Left cardiac atrium (tissue), 4 donors: ENCODE measurements at places on chromosomes 5 and 9.

DNA sequence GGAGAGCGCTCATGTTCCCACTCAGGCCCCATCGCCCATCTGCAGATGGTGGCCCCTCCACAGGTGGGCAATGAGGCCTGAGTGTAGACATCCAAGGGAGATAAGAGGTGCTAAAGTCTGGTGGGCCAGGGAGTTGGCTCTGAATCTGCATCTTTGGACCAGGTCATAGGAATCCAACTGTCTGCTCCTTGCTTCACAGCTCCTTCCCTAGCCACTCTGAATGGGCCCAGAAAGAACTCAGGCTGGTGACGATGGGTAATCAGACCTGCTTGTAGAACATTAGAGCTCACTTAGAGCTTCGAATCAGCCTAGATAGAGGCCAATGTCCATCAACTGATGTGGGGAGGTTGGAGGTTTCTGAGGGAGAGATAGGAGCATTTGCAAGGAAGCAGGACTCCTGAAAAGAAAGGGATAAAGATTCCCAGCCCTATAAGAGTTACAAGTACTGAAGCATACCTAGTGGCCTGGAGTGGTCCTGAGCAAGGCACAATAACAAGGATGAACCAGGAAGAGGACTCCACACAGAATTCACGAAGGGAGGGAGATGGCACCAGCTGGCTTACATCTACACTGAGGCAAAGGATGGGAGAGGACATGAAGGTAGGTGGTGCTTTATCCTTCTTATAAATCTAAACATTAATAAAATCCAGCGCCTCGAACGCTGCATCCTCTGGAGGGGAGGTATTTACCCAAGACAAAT lies 132.8 kb upstream of the ALDH1B1 start:
- no peak for DNase-seq

GRCh38 chr5:88888848-88889188 lies 5.8 kb upstream of the MEF2C start:
- no peak for DNase-seq

DNA sequence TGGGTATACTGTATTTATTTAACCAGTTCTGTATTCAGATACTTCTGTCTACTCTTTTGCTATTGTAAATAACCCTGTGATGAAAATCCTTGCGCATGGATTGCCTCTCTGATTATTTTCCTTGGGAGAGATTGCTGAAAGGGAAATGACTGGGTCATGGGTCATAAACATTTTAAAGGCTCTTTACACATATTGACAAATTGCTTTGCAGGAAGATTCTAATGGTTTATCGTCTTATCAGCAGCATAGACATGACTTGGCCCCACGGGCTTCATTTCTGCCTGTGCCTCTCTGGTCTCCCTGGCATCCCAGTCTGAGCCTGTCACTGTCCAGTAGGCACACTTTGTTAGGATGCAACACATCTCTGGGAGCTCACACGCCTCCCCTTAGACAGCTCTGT lies 52.3 kb downstream of the RGS3 start:
- no peak for DNase-seq

DNA sequence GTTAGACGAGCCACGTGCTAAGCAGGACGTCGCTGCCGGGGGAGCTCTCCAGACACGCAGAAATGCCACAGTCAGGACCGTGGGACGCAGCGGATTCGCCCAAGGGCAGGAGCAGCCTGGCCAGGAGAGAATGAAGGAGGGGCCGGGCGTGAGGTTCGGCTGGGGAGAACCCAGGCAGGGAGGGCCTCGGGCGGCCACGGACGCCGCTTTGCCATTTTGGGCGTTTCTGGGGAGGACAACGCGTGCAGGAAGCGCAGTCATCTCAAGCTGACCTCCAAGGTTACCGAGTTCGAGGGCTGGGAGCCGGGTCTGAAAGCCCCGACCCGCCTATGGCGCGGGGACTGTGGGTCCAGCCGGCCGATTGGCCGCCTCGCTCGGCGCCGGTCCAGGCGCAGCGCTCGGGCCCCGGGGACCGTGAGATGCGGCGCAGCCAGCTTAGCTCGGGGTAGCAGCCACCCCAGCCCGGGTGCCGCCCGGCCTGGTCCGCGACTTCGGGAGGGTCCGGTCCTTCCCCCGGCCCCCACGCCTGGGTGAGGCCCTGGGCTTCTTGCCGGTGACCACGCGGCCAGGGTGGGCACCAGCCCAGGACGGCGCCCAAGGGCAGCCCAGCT lies 760 bp upstream of the MAN1B1 start:
- DNase-seq = peak; percentile 68

- no peak for DNase-seq
Observed at GRCh38 chr5:107869438-107870115, 198.8 kb upstream of the EFNA5 start.

GRCh38 chr5:149916334-149917072 lies 28.1 kb downstream of the PDE6A start:
- no peak for DNase-seq

DNA sequence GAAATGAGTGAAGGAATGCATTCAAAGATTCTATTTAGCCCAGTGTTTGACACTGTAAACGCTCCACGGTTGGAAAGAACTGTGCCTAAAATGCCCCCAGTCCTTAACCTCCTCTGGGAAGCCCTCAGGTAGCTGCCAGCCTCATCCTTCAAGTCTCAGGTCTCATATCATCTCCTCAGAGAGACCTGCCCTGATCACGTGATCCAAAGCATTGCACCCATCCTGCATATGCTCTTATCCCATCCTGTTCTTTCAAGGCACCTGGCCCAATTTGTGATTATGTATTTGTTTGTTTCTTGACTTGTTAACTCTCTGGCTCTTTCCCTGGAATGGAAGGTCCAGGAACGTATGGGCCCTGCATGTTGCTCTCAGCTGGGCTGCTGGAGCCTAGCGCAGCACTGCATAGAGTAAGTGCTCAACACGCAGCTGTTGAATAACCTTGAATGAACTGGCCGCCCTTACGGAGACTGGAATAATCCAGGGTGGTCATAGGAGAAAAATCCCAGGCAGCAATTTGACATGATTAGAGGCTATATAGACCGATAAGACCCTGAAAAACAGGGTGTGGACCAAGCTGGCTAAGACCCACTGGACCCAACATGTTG lies 8.7 kb downstream of the C1QTNF2 start:
- no peak for DNase-seq

DNA sequence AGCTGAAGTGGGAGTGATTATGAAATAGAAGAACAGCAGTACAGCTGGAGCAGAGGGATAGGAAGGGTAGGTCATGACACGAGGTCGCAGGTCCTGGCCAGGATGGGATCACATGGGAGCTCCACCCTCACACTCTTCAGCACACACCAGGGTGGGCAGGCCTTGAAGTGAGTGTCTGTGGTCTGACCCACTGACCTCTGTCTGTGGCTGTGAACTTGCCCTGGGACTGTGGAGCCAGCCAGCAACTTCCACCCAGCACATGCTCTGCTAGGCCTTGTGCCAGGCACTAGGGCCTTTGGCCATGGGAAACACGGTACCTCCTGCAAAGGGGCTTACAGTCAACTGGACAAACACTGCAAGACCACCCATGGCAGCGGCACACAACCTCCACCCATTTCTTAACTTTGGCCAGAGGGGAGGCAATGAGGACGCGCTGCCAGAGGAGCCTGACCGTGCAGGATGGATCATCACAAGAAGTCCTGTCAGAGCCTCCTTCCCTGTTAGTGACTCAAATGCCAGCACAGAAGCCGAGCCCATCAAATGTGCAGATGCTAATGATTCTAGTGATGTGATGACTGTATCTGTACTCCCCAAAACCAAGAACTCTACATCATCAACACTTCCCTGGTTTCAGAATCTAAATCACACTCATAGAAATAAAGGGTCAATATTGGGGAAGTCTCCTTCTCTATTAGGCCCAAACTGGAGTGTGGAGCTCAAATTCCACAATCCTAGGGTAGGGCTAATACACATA lies 113.6 kb downstream of the DPYSL3 start:
- DNase-seq = peak; percentile 51

- no peak for DNase-seq
Observed at GRCh38 chr5:96243862-96244261, 189.2 kb downstream of the PCSK1 start.

DNA sequence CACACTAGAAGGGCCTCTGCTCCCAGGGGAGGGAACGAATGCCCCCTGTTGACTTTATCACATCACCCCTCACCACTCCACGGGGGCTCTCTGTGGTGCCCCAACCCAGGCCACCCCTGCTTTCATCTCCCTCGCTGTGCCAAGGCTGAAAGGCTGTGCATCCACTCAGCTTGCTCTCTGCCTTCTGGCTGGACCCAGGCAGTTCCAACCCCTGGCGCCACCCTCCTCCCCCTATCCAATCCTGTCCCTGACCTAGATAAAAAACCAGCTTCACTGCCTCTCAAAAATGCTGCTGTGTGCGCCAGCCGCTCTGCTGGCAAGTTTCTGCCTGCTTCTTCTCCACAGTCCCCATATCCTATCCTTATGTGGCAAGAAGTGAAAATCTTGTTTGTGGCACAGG lies 22.4 kb upstream of the CORO2A start:
- DNase-seq = no peak

- DNase-seq = no peak
Observed at GRCh38 chr9:72812559-72813111, 140.2 kb downstream of the ALDH1A1 start.

DNA sequence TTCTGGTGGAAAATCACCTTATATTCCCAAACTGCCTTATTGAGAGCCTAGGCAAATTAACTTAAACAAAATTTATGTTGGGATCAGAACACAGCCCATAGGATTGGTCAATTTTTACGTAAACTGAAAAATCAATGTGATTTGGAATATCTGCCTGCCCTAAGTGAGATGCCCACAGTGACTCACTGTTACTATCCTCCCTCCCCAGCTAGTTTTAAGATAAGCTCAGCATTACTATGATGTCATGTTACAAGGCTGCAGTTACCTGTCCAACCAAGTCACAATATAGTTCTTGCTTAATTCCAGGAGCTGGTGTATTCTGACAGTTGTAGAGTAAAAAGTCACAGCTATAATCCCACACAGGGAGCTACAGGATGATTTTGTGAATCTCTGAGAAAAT lies 23.1 kb downstream of the SKP1 start:
- no peak for DNase-seq

DNA sequence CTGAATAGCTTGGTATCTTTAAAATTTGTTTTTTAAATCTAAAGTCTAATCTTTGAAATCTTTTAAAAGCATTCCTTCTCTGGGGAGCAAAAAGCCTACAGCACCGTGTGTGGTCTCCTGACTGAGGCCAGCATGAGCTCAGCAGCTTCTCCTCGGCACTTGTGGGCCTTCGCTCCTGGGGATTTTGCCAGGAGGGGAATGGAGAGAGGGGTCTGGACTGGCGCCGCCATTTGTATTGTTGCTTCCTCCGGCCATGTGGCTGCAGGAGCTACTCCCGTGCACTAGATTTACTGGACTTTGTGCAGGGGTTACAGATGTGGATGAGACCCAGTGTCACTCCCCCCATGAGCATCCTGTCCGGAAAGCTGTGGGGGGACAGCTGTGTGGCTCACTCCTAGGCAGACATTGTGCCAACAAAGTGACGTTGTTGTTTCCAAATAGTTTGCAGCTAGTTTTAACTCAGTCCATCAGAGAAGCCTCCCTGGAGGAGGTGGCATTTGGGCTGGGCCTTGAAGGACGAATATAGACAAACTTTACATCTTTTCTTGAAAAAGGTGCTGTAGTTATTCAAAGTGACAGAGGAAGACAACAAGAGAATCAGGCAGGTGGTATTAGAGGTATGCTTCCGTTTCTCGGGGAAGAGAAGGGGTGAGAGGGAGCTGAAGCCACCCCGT lies 6.6 kb downstream of the OLFM1 start:
- DNase-seq = no peak

DNA sequence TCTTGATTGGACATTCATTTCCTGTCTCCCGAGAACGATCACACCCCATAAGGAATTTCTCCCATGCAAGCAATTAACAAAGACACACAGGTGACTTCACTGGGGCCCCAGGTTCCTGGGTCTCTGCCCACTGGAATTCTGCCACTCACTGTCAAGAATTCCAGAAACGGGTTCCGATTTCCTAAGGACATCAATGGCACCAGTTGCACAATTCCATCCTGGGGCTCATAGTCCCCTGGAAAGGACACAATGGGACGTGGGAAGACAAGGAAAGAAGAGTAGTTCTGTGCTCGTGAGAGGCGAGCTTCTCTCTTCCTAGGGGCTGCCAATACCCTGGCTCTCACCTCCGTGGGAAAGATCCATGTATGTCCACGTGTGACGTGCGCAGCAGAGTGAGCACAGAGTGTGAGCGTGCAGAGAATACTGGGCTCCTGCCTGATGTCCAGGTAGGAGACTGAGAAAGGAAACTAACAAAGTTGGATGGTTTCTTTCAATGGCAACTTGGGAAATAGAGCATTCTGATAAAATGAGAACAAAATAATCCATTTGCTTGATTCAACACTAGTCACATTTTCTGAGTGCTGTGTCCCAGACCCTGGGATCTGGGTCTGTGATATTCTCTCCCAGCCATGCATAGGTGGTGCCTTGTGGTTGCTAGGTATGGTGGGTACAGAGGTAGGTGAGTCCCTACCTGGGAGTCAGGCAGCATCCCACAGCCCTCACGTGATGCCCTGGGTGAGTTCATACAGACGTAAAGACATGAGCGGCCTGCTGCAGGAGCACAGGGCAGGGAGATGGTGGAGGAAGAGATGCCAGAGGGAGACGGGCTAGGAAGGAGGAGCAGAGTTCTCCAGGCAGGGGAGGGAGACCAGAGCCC lies 159.8 kb downstream of the COL23A1 start:
- DNase-seq = no peak

DNA sequence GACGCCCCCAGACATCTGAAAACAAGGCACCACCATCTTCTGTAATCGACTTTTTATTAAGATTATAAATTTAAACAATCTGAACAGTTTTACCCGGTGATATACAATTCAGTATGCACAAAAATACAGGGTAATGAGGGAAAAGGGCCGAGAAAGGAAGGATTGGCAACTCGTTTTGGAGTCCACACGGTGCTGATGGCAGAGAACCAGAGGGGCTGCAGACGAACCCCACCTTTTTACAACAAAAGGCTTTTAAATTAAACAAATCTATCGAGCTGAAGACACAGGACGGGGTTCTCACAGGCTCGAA lies 2.6 kb downstream of the IER5L start:
- no peak for DNase-seq

- DNase-seq = no peak
Observed at GRCh38 chr5:132662004-132662401, 4.0 kb downstream of the IL13 start.

DNA sequence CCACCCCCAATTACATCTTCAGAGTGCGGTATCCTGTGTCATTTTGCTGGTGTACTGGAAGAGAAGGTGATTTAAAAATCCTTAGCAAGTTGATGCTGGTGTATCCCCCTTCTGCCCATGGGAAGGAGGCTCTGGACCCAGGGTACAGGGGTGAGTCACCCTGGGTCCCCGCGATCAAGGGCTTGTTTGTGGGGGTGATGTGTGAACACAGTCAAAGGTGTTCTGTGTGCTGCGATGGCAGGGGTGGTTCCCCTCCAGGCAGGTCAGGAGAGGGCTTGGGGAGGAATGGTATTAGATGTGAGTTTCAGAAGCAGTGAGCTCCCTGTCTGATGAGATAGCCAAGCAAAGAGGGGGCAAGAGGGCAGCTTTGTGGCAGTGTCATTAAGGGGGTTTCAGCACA lies 28.9 kb downstream of the OLFM1 start:
- DNase-seq = no peak

GRCh38 chr5:178388386-178389025 lies 155.9 kb upstream of the PHYKPL start:
- peak; percentile 66 for DNase-seq

- no peak for DNase-seq
Observed at GRCh38 chr5:76805821-76806505, 12.9 kb upstream of the F2RL1 start.
